ENCODE measurements at places on chromosomes 1 and 21.

GRCh38 chr21:15274701-15275485, 210.1 kb upstream of the NRIP1 start:
- no peak for DNase-seq

DNA sequence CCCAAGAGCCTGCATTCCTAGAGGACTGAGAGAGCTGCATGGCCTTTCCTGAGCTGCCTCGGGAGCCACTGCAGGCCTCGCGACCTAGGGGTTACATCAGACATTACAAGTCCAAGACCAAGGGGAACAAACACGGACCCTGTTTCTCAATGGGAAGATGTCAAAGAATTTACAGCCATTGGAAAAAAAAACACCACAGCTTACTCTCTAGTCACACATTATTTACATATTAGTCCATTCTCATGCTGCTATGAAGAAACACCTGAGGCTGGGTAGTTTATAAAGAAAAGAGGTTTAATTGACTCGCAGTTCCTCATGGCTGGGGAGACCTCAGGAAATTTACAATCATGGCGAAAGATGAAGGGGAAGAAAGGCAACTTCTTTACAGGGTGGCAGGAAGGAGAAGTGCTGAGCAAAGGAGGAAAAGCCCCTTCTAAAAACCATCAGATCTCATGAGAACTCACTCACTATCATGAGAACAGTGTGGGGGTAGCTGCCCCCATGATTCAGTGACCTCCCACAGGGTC, 8.4 kb upstream of the PRMT2 start:
- DNase-seq, result no peak

GRCh38 chr1:160781914-160782689, 13.9 kb upstream of the LY9 start:
- DNase-seq, result no peak

GRCh38 chr1:2314273-2314802, 77.0 kb downstream of the MORN1 start:
- DNase-seq, result no peak

DNA sequence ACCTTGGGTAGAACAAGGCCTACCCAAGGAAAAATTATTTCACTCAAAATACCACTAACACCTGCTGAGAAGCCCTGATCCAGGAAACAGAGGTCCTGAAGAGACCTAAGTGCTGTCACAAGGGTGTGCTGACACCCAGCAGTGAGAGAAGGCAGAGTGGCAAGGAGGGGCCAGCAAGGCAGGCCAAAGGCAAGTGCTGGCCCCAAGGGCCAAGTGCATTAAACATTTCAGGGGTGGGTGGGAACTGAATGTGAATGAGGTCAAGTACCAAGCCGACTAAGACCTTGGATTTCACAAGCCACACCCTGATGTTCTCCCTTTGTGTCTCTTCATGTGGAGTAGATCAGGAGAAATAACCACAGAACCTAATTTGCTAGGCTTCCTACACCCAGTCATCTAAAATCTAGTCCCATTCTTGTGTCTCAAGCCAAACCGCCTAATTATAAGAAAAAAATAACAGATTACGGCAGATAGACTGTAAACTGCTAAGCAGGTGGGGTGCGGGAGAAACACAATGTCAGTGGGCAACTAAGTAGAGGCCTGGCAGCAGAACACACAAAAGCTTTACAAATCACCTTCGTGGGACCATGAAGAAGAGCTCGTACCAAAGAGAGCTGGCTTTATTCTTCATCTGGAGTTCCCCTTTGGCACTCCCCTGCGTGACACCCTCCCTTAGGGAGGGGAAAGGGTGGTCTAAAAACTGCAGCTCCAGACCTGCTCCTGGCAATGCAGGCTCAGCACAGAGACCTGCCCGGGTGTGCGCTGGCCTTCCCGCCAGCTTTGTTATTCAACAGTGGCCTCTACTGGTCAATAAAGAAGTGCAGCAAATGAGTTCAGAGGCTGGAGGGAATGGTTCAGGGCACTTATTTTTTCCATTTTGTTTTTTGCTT, 8.7 kb downstream of the UBE2G2 start:
- DNase-seq, result peak; percentile 37

GRCh38 chr1:61055110-61055614, 27.2 kb upstream of the NFIA start:
- DNase-seq, result no peak

- no peak for DNase-seq
Observed at GRCh38 chr1:101971304-101971703, 25.4 kb downstream of the OLFM3 start.

GRCh38 chr1:112247961-112248360, 148.1 kb upstream of the CTTNBP2NL start:
- DNase-seq, result no peak

- no peak for DNase-seq
Observed at GRCh38 chr1:205998457-205999241, 4.5 kb downstream of the RAB7B start.

- DNase-seq, result no peak
Observed at GRCh38 chr1:41122851-41123518, 101.5 kb upstream of the SLFNL1 start.

DNA sequence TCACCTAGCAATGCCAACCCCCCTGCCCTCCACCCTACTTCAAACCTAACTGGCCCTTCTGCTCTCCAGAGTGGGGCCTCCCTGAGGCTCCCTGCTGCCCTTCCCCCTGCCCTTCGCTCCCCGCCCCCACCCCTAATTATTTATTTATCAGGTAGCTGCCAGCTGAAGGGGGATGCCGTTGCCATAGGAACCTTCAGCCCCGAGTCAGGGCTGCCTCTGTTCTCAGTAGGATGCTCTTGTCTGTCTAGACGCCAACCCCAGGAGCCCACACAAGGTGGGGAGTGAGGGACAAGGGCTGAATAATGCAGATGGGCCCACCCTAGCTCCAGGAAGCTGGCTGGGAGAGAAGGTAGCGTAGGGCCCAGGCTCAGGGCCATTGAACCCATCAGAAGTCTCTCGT, 41.1 kb downstream of the NKAIN1 start:
- no peak for DNase-seq

Measured in bone marrow (tissue), 2 donors.